WERI-Rb-1 (cell line): ENCODE measurements at places on chromosomes 6 and 20.
A peak's percentile ranks its signal among the peaks of the same experiment; 100 is the strongest.

- no peak for DNase-seq
Measured at GRCh38 chr6:135488023-135488422, 9.5 kb downstream of the AHI1 start.

- DNase-seq, result no peak
Measured at GRCh38 chr6:71822625-71823024, 63.7 kb upstream of the RIMS1 start.

GRCh38 chr6:140494321-140495108, 1120.1 kb upstream of the CITED2 start:
- DNase-seq, result no peak

GRCh38 chr20:19423900-19424620, 211.6 kb downstream of the SLC24A3 start:
- no peak for DNase-seq

DNA sequence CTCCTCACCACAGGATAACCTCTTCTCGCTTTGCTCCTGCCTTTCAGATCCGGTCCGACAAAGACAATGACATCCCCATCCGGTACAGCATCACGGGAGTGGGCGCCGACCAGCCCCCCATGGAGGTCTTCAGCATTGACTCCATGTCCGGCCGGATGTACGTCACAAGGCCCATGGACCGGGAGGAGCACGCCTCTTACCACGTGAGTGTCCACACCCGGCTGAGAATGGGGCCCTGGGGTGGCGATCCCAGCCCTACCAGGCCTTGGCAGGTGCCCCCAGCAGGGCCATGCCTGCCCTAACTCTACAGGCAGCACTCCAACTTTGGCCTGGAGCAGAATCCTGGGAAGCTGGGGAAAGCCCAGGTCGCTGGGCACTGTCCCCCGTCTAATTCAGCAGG, 221.1 kb downstream of the TAF4 start:
- no peak for DNase-seq

DNA sequence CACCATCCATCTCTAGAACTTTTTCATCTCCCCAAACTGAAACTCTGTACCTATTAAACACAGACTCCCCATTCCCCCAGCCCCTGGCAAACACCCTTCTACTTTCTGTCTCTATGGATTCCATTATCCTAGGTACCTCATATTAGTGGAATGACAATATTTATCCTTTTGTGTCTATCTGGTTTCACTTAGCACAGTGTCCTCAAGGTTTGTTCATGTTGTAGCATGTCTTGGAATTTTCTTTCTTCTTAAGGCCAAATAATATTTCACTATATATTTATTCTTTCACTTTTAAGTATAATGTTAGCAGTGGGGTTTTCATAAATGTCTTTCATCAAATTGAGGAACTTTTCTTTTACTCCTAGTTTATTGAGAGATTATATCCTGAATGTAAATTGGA, 56.8 kb upstream of the DSP start:
- DNase-seq, result no peak

GRCh38 chr6:37516076-37516919, 16.6 kb upstream of the CCDC167 start:
- DNase-seq, result peak; percentile 51

GRCh38 chr6:135782546-135782945, 69.0 kb upstream of the PDE7B start:
- no peak for DNase-seq

GRCh38 chr20:43767686-43768474, 41.1 kb upstream of the GTSF1L start:
- DNase-seq, result no peak

DNA sequence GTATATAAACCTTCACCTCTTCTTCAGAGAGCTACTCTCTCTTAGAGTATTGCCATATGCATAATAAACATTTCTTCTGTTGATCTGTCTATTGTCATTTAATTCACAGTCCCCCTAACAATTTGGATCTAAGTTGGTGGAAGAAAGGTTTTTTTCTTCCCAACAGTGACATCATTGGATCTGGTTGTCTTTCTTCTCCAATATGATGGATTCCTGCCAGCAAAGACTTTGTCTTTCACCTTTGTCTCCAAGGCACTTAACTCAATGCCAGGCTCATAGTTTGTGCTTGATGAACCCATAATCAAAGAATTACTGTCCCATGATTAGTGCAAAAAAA, 39.6 kb downstream of the ABHD12 start:
- no peak for DNase-seq

GRCh38 chr6:40582892-40583291, 4.3 kb downstream of the LRFN2 start:
- peak; percentile 76 for DNase-seq

DNA sequence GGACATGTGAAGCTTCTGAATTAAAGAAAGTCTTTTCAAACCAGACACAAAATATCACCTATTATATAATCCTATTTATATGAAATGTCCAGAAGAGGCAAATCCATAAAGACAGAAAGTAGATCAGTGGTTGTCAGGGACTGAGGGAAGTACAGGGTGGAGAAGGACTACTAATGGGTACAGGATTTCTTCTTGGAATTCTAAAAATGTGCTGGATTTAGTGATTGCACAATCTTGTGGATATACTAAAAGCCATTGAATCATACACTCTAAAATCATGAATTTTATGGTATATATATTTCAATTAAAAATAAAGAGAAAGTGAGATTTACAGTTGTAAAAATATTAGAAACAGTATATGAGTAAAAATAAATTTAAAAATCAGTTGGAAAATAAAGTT, 18.7 kb upstream of the MC3R start:
- DNase-seq, result no peak

- no peak for DNase-seq
Measured at GRCh38 chr6:90917376-90917775, 330.5 kb upstream of the MAP3K7 start.

DNA sequence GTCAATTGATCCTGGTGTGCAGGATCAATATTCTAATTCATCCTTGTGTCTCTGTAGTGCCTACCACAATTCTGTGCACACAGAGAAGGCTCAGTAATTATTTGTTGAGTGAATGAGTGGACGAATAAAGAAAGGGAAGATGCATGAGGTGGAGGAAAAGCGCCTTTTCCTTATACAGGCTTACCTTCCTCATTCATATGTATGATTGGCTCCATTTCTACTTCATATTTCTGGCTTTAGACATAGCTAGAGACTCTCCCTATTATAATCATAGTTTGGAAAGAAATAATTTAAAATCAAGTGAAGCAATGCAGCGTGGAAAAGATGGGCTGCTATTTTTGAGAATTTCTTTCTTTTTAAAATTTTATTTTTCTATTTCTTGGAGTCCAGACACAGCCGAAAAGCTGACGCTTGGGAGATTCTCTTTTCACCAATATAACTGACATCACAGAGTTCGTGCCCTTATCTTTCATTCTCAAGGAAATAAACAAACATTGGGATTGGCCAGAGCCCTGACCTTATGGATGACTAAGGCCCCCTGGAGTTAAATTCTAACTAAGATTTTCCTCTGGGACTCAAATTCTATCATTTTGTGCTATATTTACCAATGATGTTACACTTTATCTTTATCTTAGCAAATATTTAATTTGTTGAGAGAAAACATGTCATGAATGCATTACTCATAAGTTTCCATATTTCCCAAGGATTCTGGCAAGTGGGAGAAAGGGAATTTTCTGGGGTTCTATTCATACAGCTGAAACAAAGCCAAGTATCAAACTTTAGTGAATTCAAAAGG, 48.1 kb downstream of the PRL start:
- no peak for DNase-seq

GRCh38 chr6:51260003-51260402, 441.3 kb downstream of the TFAP2B start:
- no peak for DNase-seq

- no peak for DNase-seq
Measured at GRCh38 chr20:3825526-3825925, 5.2 kb downstream of the AP5S1 start.

- DNase-seq, result no peak
Measured at GRCh38 chr20:17849901-17850683, 118.5 kb downstream of the SNX5 start.

GRCh38 chr20:18851629-18852028, 38.0 kb downstream of the SCP2D1 start:
- no peak for DNase-seq
